ENCODE measurements at places on chromosomes 1 and 21.

DNA sequence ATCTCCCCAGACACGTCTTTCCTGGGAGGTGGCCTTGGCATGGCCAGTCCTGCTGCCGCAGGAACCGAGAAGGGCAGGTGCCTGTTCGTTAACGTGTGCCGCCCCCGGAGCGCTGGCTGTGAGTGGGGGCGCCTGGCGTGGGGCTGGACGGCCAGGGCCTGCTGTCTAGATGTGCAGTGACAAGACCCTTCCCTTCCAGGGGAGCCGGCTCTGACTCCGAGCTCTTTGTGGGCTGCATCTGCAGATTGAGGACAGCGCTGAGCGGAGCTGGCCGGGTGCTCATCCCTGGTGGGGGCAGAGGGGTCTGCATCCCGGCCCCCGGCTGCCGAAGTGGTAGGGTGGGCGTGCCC lies 13.0 kb downstream of the COL18A1 start:
- no peak for DNase-seq

GRCh38 chr1:210607361-210607760 lies 278.7 kb downstream of the HHAT start:
- no peak for DNase-seq

DNA sequence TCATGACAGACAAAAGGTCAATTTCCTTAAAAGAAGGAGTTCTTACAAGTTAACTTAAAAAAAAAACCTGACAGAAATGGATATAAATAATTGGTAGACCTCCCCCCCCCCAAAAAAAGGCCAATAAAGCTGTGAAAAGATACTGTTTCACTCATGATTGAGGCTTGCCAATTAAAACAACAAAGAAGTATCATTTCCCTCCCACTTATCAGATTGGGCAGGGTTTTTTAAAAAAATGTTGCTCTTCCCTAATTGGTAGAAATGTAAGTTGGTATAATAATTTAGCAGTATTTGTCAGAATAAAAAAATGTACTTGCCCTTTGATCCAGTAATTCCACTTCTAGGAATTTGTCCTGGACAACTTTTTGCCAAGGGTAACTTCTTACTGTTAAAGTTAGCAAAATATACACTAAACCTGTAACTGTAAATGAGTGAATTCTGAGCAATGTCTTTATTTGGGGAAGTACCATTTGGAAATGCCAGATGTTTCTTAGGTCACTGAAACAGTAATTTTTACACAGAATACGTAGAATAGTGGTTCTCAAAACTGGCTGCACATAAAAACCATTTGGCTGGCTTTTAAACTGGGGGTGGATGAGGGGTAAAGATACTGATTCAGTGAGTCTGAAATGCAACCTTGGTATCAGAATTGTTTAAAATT lies 17.5 kb downstream of the RNF2 start:
- DNase-seq = no peak

DNA sequence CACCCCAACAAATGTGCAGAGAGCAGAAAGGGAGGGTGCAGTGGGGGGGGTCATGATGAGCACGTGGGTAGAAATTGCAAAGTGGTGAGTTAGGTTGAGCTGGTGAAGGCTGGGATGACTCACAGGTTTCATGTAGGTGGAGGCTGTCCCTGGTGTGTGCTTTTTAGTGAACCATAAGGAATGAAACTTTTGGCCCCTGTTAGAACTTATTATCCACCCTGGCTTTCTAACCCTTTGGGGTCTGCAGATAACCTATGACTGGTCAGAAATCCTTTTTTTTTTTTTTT lies 46.9 kb downstream of the DOP1B start:
- DNase-seq = peak; percentile 75

DNA sequence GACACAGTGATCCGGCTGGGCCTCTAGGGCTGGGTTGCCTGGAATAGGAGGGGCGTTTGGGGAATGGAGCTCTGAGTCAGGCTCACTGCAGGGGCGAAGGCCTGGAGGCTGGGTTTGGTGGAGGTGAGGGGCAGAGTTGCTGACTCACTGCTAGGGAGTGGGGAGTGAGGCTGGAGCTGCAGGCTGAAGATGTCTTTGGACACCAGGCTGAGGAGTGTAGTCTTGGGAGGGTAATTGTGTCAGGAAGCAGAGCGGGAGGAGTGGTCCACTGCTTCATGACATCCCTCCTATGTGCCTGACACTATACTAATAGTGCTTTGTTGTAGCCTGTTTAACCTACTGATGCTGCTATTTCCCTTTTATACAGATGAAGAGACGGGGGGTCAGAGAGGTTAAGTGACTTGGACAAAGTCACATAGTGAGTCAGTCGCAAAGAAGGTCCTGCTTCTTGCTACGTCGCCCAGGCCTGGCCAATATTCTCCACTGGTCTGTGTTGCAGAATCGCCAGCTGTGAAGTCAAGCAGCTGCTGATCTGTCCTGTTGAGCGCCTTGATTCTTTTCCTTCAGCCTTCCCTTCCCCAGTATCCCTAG lies 13.6 kb downstream of the ACTL8 start:
- no peak for DNase-seq

Data from activated CD4-positive, alpha-beta T cell treated with anti-CD3 and anti-CD28 coated beads, Interleukin-2, amount 50 U/mL, for 16 hours (primary cell).